ENCODE measurements at places on chromosomes 2 and 18. TPM values are rescaled to one million over a fixed set of nuclear protein-coding genes. Genes with fewer than 3 reads are reported as not detected.

Gene MC4R
- total RNA-seq, result not detected

Gene CFAP53
- total RNA-seq, result not detected

Gene ZNF385B
- 0.99 TPM for total RNA-seq

Gene RUFY4
- not detected for total RNA-seq

Gene DPP4
- total RNA-seq, result 8.6 TPM

Gene OTOS
- total RNA-seq, result not detected

Gene FBXO15
- total RNA-seq, result 0.84 TPM

Gene DIPK1C
- total RNA-seq, result 13.6 TPM

Gene ALPG
- total RNA-seq, result not detected

Gene ABCG5
- not detected for total RNA-seq

Gene UGT1A9
- total RNA-seq, result not detected

Gene UCN
- 1.8 TPM for total RNA-seq

Gene SPRED2
- 16.1 TPM for total RNA-seq

Gene SERPINB3
- not detected for total RNA-seq

Data from heart left ventricle (tissue), 16 donors.